ENCODE measurements at places on chromosomes 5 and 9.

DNA sequence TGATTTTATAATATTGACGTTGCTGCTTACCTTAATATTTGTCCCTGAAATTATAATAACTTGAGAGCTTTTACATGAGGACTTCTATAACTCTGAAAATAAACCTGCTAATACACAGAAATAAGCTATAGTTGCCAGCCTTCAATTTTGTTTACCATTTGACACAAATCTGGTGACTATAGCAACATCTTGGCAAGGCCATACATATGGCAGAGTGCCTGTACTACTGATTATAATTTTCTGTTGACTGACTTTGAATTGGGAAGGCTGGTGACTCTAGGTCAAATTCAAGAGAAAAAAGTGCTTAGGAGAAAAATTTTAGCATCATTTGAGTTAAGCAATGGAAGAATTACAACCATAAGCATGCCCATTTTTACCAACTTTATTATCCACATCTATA, 581.4 kb upstream of the PTPRD start:
- DNase-seq, result no peak

DNA sequence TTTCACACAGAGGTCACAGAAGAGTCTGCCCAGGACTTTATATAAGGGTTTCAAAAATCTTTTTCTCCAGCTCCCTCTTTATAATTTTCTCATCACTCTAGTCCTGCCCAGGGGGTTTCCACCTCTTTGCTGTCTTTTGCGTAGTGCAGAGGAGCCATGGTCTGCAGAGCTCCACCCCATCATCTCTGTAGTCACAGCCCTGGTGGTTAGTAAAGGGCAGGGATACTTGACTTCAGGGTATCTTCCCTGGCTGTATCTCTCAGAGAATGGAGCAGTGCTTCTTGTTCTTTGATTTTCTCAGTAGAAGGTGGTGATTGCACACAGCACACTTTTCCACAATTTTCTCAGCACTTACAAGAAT, 900.6 kb upstream of the COX7C start:
- DNase-seq, result no peak

GRCh38 chr9:124292696-124293593, 35.2 kb downstream of the NEK6 start:
- DNase-seq, result no peak

DNA sequence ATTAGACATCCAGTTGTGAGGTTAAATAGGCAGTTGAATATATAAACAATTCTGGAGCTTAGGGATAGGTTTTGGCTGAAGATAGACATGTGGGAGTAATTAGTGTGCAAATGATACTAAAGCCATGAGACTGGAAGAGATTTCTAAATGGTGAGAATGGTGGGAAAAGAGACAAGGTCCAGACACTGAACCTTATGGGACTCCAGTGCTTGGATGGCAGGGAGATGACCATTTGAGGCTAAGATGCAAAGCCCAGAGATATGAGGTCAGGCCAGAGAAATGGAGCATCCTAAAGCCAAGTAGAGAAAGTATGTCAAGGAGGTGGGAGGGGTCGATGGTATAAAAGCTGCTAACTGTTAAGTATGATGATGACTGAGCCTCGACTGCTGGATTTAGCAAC, 115.6 kb downstream of the SEMA5A start:
- DNase-seq, result no peak

DNA sequence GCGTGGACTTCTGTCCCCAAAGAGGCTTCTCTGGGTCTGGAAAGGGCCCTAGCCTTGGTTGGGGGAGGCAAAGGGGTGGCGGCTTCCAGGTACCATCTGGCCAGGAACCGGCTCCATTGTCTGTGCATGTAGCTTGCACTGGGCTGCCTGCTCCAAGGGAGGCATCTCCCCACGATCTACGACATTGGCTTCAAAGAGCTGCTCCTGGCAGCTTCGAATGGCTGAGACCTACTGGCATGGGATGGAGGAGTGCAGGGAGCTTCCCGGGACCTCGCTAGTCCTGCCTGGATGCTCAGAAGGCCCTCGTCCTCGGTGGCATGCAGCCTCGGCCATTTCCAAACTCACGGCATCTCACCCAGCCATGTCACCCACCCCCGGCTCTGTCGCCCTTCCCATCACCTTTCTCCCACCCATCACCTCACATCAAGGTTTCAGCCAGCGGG, 137.8 kb downstream of the KCNIP1 start:
- DNase-seq, result no peak

DNA sequence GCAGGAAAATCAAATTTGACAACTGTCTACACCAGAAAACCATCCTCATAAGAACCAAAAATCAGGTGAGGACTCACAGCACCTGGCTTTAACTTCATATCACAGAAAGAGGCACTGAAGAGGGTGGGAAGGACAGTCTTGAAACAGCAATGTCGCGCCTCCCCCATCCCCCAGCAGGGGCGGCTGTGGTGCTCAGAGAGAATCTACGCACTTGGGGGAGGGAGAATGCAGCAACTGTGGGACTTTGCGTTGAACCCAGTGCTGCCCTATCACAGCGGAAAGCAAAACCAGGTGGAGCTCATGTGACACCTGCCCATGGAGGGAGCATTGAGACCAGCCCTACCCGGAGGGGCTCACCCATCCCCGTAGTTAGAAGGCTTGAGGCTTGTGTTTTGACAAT, 191.8 kb downstream of the MSX2 start:
- DNase-seq, result no peak

DNA sequence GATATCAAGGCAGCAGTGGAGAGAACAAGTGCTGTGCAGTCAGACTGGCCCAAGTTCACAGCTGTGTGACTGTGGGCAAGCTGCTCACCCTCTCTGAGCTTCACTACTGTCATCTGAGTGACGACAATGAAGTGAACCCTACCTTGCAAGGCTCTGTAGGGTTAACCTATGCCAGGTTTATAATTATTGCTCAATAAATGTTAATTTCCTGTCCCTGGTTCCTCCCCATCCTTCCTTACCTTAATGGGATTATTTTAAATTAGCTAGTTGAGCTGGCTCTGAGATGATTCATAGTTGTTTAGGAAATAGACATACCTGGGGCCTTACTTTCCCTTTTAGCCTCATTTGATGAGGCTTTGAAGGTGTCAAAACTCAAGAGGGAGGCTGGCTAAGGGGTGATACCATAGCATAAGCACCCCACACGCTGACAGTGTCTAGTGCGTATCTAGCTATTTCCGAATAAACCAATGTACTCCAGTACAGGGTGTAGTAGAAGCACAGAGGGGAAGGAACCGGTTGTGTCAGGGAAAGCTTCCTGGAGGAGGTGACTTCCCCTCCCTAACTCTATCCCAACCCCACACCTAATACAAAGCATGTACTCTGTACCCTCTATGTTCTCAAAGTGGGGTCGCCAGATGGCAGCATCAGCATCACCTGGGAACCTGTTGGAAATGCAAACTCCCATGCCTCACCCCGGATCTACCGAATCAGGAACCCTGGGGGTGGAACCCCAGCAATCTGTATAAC, 63.3 kb upstream of the SLC25A51 start:
- DNase-seq, result no peak

DNA sequence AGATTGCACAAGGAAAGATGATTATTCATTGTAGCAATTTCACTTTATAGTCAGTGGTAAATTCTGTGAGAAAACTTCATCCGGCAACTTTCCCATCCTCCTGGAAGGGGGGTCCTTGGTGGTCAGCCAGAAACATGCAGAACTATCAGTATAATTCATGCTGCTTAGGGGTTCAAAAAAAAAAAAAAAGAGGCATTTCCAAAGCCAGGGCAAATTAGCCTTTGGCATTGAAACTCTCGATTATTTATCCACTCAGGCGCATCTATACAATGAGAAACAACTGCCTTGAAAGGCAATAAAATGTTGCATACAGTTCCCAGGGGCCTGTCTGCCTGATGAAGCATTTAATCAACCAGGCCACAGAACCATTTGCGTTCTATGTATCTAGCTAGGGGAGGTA, 263.3 kb downstream of the TMEM167A start:
- no peak for DNase-seq

DNA sequence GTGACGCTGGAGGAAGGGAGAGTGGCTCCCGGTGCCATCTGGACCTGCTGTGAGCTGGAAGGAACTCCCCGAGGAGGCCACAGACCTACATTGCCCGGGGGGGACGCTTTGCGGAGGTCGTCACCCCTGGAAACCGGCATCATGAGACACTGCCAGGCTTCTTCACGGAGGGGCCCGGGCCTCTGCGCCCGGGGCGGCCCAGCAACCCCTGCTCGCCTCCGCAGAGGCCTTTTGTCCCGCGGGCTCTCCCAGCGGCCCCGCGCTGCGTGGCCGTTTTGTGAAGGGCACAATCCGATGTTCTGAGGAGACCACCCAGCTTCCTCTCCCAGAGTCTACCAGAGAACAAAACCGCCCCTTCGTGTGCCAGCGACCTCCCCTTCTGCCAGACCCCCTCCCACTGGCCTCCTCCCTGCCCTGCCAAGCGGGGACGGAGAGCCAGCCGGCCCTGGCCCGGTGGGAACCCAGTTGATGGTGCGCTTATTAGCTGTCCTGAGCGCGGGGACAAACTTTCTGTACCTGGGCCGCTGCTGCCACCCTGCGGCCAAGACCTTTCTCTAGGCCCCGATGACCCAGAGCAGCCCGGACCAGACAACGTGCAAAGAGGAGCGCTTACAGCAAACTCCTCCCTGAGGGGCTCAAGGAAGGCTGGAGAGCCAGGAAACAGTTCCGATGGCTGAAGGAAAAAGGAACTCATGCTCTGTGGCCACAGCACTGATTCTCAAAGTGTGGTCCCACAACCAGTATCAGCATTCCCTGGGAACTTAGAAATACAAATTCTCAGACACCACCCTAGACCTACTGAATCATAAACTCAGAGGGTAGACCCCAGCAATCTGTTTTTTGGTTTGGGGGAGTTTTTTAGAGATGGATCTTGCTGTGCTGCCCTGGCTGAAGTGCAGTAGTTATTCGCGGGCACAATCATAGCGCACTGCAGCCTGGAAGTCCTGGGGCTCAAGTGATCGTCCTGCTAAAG, 86.7 kb downstream of the SLC1A3 start:
- DNase-seq, result peak; percentile 66

DNA sequence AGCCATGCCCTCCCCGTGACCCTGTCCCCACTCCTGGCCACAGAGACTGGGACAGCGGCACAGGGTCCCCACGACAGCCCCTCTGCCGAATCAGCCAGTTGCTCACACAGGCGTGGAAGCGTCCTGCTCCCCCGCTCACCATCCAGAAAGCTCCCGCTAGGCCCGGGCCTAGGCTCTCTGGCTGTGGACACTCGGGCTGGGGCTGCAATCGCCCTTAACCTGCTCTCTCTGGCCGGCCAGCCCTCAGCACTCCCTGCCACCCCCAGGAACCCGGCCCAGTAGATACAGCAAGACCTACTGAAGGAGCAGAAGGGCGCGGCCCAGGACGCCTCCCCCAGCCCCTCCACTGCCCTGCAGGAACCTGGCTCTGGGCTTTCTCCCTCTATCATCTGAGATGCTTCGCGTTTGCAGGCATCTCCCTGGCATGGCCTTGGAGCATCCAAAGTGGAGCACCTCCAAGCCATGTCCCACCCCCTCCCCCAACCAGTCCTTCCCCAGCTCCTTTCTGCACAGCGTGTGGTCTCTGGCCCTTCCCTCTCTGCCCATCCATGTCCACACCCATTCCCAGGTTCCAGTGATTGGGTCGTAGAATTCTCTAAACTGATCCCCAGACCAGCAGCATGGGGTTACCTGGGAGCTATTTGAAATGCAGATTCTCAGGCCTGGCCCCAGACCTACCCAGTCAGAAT, 113.7 kb upstream of the LMX1B start:
- DNase-seq, result no peak

- no peak for DNase-seq
Measured at GRCh38 chr5:118552731-118553360, 435.5 kb downstream of the DTWD2 start.

DNA sequence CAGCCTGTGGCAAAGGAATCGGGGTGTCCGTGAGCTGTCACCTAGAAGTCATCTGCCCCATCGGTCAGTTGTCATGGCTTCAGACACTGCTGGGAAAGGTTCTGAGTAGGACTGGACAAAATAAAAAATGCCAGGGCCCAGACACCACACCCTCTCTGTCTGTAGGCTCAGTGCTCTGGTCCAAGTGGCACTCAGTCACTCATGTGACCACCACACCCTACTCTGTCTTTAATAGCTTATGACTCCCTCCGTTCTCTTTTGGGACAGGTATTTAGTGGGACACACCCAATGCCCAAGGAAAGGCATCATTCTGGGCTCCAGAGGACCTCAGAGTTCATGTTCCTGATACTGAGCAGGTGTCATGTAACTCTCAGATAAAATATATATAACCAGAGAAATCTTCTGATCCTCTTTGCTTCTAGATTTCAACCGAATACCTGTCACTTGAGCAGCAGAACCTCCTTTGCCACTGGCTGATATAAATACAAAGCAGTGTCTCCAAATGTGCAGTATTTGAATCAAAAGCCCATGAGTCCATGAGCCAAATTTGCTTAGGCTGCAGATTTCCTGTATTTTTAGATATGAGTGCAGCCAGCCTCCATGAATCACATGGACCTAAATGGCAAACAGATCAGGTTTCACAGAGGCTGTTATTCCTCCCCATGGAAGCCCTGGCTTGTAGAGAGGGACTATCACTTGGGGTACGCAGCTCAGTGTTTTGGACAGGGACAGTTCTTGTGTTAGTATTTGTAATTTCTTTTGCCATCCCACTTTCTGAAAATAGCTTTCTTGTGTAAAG, 272.0 kb downstream of the ARHGAP26 start:
- DNase-seq, result no peak

- no peak for DNase-seq
Measured at GRCh38 chr5:151661968-151662732, 24.6 kb downstream of the SPARC start.

GRCh38 chr5:178589180-178590140, 733 bp downstream of the COL23A1 start:
- peak; percentile 18 for DNase-seq

DNA sequence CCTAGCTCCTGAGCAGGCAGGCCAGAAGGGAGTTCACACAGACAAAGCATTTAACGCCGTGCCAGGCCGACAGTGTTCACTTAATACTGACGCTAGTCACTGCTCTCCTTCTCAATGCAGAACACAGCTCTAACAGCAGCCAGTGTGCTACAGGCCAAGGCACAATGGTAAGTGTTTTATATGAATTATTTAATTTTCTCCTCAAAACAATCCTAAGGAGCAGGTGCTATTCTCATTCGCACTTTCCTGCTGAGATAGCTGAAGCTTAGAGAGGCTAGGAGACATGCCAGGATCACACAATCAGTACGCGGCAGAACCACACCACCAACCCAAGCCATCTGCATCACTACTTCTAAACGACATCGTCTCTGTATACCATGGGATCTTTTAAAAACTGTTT, 170.7 kb downstream of the SPOCK1 start:
- no peak for DNase-seq

GRCh38 chr9:97376902-97377301, 35.0 kb upstream of the TDRD7 start:
- DNase-seq, result no peak

- no peak for DNase-seq
Measured at GRCh38 chr9:83665580-83666200, 42.1 kb downstream of the UBQLN1 start.
